ENCODE measurements at places on chromosomes 2 and 18.
A peak's percentile ranks its signal among the peaks of the same experiment; 100 is the strongest.

DNA sequence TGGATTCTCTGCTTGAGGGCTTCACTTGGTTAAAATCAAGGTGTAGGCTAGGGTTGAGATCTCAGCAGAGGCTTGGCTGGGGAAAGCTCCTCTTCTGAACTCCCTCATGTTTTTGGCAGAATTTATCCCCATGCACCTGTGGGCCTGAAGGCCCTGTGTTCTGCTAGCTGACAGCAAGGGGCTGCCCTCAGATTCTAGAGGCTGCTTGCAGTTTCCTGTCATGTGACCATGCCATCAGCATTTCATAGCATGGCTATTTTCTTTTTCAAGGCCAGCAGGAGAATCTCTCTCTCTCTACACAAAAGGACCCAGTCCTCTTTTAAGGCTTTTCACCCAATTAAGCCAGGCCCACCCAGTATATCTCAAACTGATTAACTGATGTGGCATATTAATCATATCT, 514.8 kb upstream of the HNMT start:
- DNase-seq: no peak

DNA sequence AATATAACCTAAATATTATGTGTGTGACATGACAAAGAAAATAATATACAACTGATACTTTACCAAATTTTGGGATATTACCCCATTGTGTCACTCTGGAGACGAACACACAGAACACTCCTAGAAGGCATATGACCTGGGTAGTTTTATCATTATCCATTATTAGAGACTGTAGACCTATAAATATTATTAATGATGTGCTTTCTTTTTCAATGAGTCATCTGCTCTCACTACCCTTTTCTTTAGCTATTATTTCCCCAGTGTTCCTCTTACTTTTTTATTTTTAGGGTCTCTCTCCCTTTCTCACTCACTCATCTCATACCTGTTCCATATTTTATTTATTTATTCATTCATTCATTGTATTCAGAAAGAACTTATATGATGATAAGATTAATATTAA, 143.3 kb upstream of the ITGA4 start:
- no peak for DNase-seq

DNA sequence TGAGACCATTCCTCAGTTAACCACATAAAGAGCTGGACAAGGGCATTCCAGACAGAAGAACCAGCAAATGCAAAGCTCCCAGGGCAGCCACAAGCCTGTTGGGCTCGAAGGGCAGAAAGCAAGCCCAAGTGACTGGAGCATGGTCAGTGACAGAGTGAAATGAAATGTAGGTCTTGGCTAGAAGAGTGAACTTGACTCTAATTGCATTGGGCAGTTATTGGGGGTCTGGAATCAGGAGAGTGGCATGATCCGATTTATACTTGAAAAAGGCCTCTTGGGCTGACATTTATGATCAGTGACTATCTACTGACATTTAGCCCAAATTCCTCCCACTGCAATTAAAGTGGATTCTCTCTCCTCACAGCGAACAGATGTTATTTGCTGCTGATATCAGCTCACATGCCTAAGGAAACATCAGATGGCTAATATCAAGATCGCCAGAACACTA, 152.5 kb upstream of the KLF7 start:
- DNase-seq: no peak

GRCh38 chr2:46377101-46377581, 79.9 kb downstream of the EPAS1 start:
- DNase-seq: no peak

- DNase-seq: no peak
Observed at GRCh38 chr2:221102896-221103688, 469.0 kb downstream of the EPHA4 start.

- no peak for DNase-seq
Observed at GRCh38 chr2:122627388-122627787, 871.9 kb downstream of the TSN start.

- DNase-seq: no peak
Observed at GRCh38 chr2:157785866-157786662, 90.1 kb downstream of the ACVR1 start.

DNA sequence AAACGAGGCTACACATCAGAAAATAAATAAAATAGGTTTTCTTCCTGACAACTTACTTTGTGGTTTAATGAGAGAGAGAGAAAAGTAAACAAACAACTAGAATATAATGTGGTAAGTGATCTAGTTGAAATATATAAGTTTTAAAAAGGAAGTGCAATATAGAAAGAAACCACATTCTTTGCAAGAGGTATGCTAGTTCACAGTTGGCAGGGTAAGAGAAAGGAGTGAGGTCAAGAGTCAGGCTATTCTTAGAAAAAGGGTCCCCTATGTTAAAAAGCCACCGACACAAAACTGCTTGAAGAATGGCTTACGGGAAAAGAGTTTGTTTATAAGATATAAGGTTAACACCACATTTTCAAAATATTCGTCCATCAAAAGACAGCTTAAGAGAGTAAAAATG, 462.1 kb downstream of the ERBB4 start:
- DNase-seq: no peak

- DNase-seq: no peak
Observed at GRCh38 chr2:218368621-218369153, 12.0 kb downstream of the CATIP start.

DNA sequence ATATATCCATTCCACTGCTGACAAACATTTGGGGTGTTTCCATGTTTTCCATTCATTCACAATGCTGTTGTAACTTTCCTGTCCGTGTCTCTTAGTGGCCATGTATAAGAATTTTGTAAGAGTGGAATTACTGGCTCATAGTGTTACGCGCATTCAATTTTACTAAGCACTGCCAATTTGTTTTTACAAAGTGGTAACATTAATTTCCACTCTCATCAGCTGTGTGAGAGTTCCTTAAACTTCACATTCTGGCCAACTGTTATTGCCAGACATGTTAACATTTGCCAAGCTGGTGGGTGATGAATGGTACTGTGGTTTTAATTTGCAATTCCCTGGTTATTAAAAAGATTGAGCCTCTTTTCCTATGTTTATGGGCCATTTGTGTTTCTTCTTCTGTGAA, 134.2 kb downstream of the DTNB start:
- no peak for DNase-seq

- DNase-seq: no peak
Observed at GRCh38 chr18:74528913-74529312, 5.4 kb upstream of the CNDP1 start.

GRCh38 chr2:39679805-39680204, 14.1 kb downstream of the TMEM178A start:
- DNase-seq: no peak

DNA sequence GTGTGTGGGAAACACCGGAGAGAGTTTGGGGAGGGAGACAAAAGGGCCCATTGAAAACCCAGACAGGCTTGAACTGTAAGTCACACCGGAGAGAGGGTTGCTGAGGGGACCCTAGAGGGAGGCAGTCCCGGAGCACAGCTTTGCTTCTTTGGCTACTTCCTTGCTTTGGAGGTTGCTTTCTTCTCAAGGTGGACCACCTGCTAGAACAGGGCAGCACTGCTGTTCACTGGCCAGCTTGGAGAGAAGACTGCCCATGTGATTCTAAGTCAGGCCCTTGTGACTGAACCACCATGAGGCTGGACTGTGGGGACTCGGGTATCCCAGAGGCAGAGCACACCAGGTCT, 4.4 kb downstream of the ACTG2 start:
- DNase-seq: no peak

DNA sequence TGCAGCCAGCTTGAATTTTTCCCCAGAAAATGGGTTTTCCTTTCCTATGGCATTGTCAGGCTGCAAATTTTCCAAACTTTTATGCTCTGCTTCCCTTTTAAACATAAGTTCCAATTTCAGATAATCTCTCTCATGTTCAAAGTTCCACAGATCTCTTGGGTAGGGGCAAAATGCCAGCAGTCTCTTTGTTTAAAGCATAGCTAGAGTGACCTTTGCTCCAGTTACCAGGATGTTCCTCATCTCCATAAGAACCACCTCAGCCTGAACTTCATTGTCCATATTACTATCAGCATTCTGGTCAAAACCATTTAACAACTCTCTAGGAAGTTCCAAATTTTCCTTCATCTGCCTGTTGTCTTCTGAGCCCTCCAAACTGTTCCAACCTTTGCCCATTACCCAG, 68.3 kb downstream of the SGPP2 start:
- no peak for DNase-seq

GRCh38 chr2:3432693-3433338, 53.3 kb downstream of the TRAPPC12 start:
- no peak for DNase-seq

GRCh38 chr2:17460371-17461086, 57.7 kb downstream of the RAD51AP2 start:
- DNase-seq: no peak

DNA sequence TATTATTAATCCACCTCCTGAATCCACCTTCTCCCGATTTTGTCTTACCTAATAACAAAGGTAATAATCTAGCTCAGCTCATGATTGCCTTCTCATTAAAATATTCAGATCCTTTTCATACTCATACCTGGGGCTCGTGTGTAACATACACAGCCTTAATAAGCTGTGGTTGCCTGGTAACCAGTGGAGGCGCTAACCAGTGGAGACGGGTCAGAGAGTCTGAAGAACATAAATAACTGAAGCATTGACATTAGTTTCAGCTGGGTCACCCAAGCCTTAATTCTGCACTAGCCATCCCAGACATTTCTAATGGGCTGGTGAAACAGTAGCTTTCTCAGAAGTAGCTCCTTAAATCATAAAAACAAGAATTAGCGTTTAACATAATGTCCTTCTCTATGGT, 14.8 kb upstream of the DTNA start:
- DNase-seq: no peak

GRCh38 chr2:177772529-177772928, 300.0 kb downstream of the PDE11A start:
- DNase-seq: no peak

DNA sequence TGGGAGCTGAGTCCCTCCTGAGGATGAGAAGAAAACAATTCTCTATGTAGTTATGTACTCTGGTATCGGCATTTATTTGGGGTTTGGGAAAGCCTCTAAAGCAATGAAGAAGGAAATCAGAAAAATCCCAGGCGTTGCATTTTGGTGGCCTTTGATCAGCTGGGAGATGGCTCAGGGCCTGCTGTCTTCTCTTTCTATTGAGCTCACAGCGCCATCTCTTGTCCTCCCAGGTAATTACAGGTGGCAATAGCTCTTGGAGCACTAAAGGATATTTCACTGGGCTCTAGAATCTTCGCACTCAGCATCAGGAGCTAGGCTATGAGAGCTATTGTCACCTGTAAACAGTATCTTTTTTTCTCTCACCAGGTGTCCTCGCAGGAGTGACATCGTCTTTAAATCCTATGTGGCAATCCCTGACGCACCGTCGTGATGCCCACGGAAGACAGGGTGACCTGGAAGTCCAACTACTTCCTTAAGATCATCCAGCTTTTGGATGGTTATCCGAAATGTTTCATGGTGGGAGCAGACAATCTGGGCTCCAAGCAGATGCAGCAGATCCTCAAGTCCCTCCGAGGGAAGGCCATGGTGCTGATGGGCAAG, 76.1 kb upstream of the PMAIP1 start:
- DNase-seq: peak; percentile 71

- no peak for DNase-seq
Observed at GRCh38 chr18:38933910-38934510, 1368.4 kb upstream of the CELF4 start.

DNA sequence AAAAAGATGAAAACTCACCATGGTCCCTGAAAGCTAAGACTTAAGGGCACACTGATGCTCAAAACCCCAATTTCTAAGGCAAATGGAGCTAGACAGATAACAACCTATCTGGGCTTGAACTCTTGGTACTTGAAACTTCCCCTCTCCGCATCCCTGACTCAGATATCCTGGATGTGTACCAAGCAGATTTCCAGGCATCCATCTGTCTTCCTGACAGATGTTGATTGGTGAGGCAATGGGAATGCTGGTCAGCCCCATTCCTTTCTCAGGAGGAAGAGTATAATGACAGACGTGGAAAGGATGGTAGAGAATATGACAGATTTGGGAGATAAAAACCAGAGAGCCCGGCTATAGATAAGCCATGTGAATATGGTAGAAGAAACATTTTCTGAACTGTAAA, 69.2 kb downstream of the ADD2 start:
- DNase-seq: no peak

DNA sequence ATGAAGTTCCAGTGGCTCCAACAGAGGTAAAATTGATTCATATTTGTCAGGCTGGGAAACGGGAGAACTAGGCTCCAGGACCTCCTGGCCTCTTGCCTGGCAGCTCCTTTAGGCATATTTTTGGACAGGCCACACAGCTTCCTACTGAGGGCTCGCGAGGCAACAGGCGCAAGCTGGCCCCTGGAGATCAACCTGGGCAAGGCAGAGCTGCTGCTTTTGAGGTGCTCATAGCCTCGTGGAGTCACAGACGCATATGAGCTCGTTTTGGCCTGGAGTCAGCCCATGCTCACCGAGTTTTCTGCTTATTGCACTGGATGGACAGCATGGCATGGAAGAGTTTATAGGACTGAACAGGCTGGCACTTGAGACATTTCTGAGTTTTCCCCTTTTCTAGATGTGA, 97.7 kb downstream of the CAPN13 start:
- DNase-seq: no peak

DNA sequence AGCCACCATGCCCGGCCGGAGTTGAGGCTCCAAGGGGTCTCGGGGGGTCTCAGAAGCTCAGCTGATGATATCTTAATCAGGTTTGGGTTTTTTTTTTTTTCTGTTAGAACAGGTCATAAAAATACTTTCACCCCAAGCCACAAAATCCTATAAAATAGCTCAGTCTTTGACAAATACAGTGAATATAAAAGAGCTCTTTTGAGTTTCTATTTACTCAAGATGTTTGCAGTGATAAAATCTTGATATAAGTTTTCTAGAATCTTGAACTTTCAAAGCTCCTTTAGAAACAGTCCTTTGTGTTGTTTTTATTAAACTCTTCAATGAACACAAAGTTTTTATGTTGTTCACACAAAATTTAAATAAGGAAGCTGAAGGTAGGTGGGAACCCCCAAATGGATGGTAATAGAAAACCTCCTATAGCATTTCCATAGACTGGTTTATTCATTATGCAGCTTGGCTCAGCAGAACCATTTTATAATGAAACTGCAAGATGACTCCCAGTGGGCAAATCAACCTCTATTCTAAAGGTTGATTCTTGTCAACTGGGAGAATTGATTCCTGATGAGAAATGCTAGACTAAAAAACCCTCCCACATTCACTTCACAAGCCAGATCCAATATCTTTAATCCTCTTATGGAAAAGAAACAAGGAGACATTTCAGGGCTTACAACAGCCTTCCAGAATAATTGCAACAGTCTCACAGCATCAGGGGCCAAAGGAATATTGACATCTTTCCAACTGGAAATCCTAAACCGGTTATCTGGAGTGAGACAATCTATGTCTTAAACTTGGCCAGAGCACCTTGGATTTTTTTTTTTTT, 13.6 kb upstream of the NARS1 start:
- DNase-seq: no peak

DNA sequence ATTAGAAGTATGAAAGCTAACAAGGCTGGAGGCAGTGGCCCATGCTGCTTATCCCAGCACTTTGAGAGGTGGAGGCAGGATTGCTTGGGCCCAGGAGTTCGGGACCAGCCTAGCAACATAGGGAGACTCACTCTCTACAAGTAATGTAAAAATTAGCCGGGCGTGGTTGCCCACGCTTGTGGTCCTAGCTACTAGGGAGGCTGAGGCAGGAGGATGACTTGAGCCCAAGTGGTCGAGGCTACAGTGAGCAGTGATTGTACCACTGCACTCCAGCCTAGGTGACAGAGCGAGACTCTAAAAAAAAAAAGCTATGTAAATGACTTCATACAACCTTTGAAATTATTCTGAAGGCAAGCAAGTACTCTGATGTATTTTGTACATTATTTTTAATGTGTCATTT, 1.5 kb downstream of the RMDN2 start:
- DNase-seq: no peak

Data from amniotic stem cell (primary cell).